Posterior vena cava (tissue), 2 donors: ENCODE measurements at places on chromosomes 11 and 22. TPM values are rescaled to one million over a fixed set of nuclear protein-coding genes. Genes with fewer than 3 reads are reported as not detected.

KRTAP5-7 gene
- total RNA-seq = 0.24 TPM

SMIM35 gene
- not detected for total RNA-seq

CARD10 gene
- total RNA-seq = 7.8 TPM

C22orf23 gene
- 0.33 TPM for total RNA-seq

ZC3H12C gene
- total RNA-seq = 24.8 TPM

DEPDC7 gene
- 1.4 TPM for total RNA-seq

LGALS12 gene
- 0.90 TPM for total RNA-seq

INS gene
- not detected for total RNA-seq

DNHD1 gene
- 9.3 TPM for total RNA-seq

OLFML1 gene
- total RNA-seq = 13.2 TPM

PTPMT1 gene
- total RNA-seq = 28.9 TPM

LRRN4CL gene
- 14.8 TPM for total RNA-seq

MYO7A gene
- 17.3 TPM for total RNA-seq

UPK3A gene
- total RNA-seq = not detected

BATF2 gene
- 1.7 TPM for total RNA-seq

UBQLNL gene
- 0.32 TPM for total RNA-seq
